BE2C (cell line): ENCODE measurements at places on chromosomes 5 and 9.

GRCh38 chr5:132770476-132771159 is 6.4 kb downstream of the SEPTIN8 start:
- DNase-seq, result no peak

DNA sequence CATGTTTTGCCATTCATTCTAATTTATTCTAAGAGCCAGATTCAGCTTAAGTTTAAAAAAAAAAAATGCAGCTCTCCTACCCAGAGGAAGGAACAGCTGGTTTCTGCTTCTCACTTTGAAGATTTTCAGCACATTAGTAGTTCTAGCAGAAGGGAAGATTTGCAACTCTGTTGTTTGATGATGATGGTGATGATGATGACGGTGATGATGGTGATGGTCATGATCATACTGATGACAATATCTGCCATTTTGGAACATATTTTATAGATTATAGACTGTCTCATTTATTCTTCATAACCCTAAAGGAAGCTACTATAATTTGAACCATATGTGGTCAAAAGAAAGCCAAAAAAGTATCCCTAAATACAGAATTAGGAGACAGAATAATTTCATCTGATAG is 7.9 kb upstream of the MED10 start:
- DNase-seq, result no peak

- DNase-seq, result no peak
Measured at GRCh38 chr9:92291577-92291976, 1.9 kb downstream of the IARS1 start.

DNA sequence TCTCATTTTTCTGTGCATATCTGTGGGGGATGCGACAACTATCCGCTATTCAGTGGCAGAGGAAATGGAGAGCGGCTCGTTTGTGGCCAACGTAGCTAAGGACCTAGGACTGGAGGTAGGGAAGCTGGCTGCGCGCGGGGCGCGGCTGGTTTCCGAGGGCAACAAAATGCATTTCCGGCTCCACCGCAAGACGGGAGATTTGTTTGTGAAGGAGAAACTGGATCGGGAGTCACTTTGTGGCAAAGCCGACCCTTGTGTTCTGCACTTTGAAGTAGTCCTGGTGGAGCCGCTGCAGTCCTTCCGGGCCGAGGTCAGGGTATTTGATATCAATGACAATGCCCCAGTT is 320 bp downstream of the PCDHB1 start:
- DNase-seq, result no peak

DNA sequence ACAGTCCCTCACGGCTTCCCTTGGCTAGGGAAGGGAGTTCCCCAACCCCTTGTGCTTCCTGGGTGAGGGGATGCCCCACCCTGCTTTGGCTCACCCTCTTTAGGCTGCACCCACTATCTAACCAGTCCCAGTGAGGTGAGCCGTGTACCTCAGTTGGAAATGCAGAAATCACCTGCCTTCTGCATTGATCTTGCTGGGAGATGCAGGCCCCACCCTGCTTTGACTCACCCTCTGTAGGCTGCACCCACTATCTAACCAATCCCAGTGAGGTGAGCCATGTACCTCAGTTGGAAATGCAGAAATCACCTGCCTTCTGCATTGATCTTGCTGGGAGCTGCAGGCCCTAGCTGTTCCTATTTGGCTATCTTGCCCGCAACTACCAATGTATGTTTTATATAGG is 44.7 kb downstream of the CCL28 start:
- DNase-seq, result no peak

GRCh38 chr9:35705372-35705771 is 15.6 kb upstream of the TPM2 start:
- DNase-seq, result no peak

DNA sequence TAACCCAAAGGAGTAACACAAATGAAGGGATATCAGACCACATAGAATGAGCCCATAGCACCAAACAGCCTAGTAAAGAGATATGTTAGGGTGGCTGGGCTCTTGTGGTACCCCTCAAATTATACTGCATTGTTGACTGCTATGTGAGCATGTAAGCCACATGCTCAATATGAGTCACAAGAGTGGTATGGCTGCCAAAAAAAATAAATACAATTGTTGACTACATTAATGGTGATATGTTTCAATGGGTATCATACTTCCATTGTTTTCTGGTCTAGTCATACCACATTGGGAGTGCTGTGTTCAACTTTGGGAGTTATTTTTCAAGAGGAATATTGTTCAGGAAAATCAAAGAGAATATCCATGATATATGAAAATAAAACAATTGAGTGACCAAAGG is 162.4 kb upstream of the PIK3R1 start:
- no peak for DNase-seq

GRCh38 chr5:3347741-3348140 is 247.9 kb upstream of the IRX1 start:
- no peak for DNase-seq

- no peak for DNase-seq
Measured at GRCh38 chr9:137671721-137672120, 52.9 kb downstream of the EHMT1 start.

DNA sequence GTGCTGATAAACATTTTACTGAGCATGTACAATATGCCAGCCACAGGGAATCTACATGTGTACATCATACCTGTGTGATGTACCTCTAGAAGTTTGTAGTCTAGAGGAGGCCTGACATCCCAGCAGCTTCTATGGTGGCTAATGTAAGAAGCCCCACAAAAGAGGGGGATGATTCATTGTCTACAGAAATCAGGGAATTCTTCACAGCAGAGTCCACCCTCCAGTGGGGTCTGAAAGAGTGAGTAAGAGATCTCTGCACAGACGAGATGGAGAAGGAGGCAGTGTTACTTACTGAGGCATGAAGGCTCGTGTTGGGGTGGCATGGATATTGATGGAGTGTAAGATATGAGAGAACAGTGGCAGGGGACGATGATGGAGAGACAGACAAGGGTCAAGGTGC is 103.0 kb downstream of the NTRK2 start:
- DNase-seq, result no peak

GRCh38 chr9:87516222-87516925 is 18.7 kb downstream of the DAPK1 start:
- DNase-seq, result peak; percentile 71

DNA sequence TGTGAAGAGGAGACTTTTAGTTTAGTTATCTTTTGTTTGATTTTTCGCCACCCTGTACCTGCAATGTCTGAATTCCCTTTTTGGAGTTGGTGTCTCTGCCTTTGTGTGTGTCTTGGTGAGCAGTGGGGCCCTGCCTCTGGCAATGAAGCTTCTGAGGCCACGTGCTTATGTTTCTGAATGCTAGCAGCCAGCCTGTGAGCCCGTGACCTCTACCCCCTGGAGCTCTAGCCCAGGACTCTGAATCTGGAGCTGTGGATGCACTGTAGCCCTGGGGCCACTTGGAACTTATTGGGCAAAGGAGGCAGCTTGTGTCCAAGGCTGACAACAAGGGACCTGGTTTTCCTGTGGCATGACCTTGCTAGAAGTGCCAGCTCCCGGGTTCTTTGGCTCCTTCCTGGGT is 19.4 kb downstream of the ENTREP1 start:
- DNase-seq, result no peak

- DNase-seq, result peak; percentile 26
Measured at GRCh38 chr9:83630938-83631457, 8.1 kb downstream of the IDNK start.

GRCh38 chr5:133338504-133339355 is 273.6 kb downstream of the FSTL4 start:
- no peak for DNase-seq

DNA sequence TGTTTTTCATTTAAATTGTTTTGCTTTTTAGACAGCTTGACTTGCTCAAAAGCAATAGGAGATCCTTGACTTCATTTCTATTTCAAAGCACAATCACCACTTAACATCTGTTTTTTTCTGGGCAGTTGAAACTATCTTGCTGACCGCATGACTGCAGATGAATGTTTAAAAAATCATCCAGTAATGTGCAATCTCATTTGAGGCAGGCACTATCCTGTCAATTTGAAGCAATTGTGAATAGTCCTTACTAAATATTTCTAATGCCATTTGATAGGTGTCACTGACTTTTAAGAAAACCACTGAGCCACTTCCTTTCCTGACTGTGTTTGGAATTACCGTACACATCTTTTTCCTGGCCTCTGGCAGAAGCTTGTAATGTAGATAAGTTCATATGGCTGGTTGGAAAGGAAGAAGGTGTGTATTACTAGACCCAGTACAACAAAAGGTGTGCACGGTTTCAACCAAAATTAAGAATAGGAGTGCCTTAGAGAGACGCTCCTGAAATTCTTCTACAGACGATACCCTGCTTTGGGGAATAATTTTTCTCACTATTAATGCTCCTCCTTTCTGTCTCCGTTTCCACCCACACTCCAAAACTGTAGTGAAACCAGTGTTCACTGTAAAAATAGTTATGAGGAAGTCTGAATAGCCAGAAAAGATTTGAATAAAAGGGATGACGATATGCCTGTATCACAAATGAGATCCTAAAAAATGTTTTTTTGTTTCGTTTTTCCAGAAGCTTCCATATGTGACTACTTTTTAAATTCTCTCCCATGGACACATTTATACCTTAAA is 136.7 kb upstream of the MOCS2 start:
- no peak for DNase-seq

GRCh38 chr5:69331528-69332445 is 814 bp downstream of the CCDC125 start:
- DNase-seq, result no peak

DNA sequence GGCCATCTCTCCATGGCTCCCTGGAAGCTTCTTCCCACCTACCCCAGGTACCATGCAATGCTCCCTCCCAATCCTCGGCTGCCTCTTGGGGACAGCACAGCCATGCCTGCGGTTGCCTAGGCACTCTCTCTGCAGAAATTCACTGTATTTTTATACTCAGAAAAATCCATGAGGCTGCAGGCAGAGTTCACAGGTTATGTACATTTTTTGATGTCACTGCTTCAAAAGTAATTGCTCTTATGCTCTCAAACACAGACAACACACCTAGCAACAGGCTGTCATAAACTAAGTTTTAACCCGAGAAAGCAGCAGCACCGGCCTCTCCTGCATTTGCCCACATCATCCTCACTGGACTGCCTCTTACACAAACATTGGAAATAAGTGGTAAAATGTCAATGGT is 102.4 kb downstream of the AK8 start:
- no peak for DNase-seq

GRCh38 chr5:1058988-1059883 is 50.6 kb downstream of the NKD2 start:
- no peak for DNase-seq

DNA sequence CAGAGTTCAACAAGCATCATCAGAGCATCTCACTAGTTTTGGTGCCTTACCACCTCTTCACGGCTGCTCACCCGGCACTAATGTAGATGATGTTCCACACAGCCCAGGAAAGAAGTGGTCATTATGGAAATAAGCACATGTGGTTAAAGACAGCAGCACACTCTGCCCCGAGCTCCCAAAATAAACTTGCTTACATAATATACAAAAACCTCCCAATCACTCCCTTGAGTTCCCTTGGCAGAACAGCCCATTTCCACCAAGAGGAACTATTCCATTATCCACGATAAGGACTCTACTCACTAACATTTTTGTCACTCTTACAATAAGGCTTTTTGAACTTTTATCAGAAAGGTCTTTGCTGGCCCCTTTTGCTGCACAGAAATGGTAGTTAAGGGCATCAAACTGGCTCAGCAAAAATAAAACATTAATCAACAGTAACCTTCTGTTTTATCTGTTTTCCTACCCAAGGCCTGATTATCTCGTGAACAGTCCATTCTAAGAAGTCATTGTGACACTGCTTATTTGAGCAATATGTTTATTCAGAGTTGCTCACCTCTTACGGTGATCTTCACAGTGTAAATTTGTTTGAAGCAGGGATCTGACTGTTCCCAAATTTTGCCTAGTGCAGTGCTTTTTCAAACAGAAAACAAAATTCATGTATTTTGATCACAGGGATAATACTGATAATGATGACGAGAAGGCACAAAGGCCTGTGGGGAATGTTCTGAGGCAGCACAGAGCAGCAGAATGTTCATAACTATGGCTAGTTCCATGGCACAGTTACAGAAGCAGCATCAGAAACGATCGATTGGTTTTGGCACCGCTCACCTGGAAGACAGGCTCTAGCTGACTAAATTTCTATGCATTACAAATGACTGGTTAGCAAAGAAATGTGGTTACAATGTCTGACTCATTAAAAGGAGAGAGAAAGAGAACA is 399.8 kb upstream of the PIK3R1 start:
- DNase-seq, result no peak

- no peak for DNase-seq
Measured at GRCh38 chr9:120136696-120137095, 443.3 kb downstream of the CDK5RAP2 start.

GRCh38 chr5:109784687-109785086 is 95.0 kb downstream of the MAN2A1 start:
- DNase-seq, result no peak

GRCh38 chr5:45696206-45696836 is at the start of gene HCN1:
Gene HCN1 (minus strand): TSS chr5:45696380.
- peak; percentile 93 for DNase-seq

DNA sequence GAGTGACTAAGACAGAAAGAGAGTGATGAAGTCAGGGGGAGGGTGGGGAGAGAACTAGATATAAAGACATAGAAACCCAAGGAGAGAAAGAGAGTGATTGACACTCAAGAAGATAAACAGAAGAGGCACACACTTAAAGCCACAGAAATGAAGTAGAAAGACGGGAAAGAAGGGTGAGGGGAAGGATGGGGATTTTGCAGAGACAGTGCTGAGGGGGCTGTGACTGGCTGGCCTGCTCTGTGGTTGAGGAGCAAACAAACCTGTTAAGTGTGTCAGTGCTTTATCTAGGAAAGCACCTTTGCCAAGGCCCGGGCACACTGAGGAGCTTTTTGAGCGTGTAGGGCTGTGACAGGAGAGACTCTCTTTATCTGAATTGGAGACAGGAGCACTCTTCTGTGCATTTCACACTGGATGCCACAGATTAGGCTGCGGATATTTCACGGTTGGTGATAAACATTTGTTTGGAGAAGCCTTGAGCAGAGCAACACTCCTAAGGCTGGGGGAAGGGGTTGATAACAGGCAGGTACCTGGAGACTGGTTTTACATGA is 109.1 kb downstream of the DOCK2 start:
- DNase-seq, result no peak

GRCh38 chr5:55538661-55539060 is 3.9 kb upstream of the PLPP1 start:
- DNase-seq, result no peak

- DNase-seq, result no peak
Measured at GRCh38 chr5:106680330-106680729, 990.4 kb downstream of the EFNA5 start.

DNA sequence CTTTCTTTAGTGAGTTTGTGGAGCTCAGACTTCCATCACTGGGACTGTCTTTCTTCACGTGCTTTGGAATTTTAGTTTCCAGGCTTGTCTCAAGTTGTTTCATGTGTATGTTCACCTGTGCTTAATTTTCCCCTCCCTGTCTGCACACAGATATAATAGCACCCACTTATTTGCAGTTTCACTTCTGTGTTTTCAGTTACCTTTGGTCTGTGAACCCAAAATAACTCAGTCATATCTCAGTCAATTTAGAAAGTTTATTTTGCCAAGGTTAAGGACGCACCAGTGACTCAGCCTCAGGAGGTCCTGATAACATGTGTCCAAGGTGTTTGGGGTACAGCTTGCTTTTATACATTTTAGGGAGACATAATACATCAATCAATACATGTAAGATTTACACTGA is 330.4 kb downstream of the ICE1 start:
- DNase-seq, result no peak

- DNase-seq, result no peak
Measured at GRCh38 chr9:2611961-2612360, 9.6 kb upstream of the VLDLR start.
